Activated T-cell treated with anti-CD3 and anti-CD28 coated beads for 1 hour (primary cell): ENCODE measurements at places on chromosomes 6 and 20.

DNA sequence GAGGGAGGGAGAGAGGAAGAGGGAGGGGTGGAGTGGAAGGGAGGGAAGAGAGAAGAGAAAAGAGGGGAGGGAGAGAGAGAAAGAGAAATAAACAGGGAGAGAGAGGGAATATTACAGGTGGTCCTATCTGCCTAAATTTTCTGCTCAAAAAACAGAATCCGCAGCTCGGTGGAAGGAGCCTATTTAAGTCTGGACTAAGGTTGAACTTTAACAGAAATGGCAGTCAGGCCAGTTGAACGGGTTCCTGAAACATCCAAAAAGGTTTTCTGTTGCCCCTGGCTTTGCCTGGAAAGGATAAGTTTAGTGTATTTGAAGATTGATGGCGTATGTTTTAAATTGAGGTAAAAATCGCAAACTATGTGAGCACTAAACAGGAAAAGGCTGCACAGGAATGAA is 2.2 kb downstream of the TFAP2B start:
- no peak for DNase-seq

DNA sequence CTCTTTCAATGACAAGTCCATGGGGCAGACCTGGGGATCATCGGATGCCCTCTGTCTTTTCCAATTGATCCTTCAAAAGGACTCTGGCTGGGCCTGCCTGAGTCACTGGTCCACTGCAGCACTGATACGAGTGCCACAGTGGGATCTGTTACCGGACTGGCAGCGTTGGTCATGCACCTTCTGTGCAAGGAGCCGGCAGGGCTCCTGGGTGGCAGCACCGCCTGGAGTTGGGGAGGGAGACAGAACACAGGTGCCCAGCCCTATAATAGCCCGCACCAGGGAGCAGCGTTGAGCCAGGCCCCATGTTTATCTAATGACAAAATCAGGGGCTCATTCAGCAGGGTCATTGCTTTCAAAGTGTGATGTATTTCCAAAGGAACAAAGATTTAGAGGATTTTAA is 64.2 kb upstream of the NXT1 start:
- no peak for DNase-seq

- DNase-seq: no peak
Measured at GRCh38 chr6:137286916-137287315, 67.7 kb upstream of the IFNGR1 start.

DNA sequence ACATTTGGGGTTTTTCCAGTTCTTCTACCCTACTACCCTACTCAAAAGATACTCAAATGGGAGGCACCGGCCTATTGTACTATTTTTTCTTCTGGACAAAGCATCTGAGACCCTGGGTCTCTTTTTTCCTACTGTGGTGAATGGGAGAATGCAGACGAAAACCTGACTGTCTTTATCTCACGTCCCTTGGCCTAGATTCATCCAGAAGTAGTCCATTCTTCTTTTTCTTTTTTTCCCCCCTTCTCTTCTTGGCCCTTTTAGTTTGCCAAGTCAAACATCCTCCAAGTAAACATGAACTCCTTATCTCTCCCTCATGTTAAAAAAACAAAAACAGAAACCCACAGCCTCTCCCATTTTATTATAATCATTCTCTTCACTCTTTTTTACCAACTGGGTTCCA is 8.7 kb upstream of the ILRUN start:
- DNase-seq: no peak

DNA sequence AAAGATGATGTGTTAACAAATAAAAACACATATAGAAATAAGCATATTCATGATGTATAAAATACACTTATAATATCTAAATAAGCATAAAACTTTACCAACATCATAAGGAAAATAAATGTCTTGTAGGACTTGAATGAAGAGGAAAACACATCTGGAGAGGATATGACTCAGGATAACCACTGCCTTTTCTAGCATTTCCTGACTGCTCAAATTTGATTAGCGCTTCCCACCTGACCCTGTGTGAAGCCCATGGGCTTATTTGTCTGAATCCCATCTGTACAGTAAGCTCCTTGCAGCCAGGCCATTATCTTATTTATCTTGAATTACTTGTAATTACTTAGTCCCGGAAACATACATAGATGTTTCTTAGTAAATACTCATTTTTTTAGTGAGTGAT is 608.6 kb downstream of the COL12A1 start:
- DNase-seq: no peak

DNA sequence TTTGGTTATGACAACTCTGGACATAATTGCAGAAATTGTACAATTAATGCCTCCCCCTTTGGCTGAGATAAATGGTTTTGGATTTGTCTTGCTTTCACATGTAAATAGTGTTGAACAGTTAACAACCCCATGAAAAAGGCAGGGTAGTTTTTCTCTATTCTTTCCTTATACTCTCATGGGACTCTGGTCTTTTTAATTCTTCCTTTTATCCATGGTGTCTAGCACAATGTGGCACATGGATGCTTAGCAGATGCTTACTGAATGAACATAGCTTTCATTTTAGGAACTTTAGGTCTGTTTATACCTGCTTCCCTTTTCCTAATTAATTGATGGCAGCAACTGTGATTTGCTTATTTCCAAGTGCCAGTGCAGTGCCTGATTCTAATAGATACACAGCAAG is 75.6 kb downstream of the NCOA3 start:
- no peak for DNase-seq

GRCh38 chr20:53623134-53623453 is 29.5 kb upstream of the ZNF217 start:
- no peak for DNase-seq

DNA sequence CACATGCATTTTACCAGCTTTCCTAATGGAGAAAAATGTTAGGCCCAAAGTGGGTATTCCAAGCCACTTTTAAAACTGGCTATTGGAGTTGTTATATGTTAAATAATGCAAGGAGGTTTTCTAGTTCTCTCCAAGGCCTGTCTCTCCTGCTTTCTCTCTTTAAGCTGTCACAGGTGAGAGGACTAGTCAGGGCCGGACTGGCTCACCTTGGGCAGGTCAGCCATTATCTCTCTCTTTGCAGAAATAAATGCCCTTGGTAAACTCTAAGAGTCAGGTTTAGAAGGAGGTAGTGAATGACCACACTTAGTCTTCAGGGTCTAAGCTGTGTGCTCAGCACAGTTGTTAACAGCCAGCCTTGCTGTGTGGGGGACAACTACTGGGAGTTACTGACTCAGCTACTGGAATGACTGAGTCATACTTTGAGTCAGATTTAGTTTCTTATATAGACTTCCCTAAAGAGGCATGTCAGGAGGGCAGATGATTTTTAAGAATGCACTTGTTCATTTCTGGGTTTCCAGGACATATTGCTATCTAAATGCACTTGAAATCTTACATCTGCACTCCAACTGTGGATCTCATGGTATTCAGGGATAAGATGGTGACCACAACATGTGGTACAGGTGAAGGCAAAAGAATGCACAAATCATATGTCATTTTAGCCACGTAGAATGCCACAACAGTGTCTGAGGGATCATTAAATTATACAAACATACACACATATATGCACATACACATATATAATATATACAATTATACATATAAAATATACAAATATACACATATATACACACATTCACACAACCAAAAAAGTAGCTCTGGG is 719.4 kb downstream of the EPM2A start:
- DNase-seq: no peak

- no peak for DNase-seq
Measured at GRCh38 chr6:10532392-10532791, 11.2 kb downstream of the GCNT2 start.

DNA sequence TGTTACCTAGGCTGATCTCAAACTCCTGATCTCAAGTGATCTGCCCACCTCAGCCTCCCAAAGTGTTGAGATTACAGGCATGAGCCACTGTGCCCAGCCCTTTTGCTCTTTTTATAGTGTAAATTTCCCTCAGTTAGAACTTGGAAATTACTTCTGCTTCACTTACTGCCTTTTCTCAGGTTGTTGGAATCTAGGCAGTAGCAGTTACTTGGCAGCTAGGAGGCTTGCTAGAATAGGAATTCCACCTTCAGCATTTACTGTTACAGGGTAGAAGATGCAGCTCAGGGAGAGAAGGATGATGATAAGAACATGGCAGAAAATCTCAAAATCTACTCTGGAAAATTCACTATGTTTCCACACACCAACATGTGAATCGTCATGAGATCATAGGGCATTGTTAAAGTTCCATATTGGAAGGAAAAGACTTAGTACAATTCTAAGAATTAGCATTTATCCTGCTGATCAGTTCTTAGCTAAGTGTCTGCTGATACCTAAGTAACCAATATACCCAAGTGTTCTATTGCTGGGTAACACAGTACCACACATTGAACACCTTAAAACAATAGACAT is 182.2 kb downstream of the SLC16A10 start:
- no peak for DNase-seq

GRCh38 chr6:148758492-148758891 is 11.7 kb downstream of the UST start:
- DNase-seq: no peak

GRCh38 chr6:4253604-4254231 is 118.3 kb upstream of the ECI2 start:
- DNase-seq: no peak

- DNase-seq: no peak
Measured at GRCh38 chr6:122494665-122495272, 23.2 kb upstream of the SERINC1 start.

DNA sequence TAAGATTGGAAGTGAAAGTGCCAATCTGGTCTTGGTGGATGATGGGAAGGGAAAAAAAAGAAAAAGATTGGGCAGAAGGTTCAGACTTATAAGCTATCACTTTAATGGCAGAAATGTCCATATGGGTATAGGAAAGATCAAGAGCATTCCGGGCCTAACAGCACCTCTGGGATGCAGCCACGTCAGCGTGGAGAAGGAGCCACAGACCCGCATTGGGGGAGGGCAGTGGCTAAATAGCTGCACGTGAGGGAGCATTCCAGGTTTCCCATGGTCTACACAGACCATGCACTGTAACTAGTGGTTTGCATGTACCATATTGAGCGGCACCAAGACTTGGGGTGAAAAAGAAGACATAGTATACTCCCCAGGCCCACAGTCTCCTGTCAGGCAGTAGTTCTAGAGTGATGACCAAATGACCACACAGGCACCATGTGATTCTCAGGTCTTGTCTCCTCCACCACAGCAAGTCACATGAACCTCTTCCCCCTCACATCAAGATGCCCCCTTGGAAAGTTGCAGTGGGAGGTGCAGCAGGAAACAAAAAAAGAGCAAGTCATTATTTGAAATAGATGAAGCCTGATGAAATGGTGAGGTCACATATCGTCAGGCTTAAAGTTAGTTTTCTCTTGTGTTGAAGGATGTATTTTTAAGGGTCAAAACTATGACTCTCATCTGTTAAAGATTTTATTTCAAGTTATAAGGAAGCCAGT is 94.4 kb upstream of the TNFAIP3 start:
- no peak for DNase-seq

DNA sequence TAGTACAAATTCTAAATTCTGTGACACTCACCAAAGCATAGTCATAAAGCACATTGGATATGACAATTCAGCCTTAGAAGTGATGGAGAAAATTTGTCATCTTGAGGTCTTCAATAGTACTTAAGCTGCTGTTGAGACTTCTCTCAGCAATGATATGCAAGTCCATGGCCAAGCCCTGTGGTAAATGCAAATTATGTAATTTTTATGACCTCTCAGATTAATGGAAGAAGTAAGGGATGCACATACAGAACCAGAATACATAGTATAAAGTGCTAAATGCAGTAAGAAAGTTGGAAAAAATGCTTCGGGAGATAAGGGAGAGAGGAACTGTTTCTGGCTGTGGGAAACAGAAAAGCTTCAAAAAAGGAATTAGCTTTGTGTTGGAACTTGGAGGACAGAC is 700.7 kb downstream of the RNF144B start:
- DNase-seq: no peak

DNA sequence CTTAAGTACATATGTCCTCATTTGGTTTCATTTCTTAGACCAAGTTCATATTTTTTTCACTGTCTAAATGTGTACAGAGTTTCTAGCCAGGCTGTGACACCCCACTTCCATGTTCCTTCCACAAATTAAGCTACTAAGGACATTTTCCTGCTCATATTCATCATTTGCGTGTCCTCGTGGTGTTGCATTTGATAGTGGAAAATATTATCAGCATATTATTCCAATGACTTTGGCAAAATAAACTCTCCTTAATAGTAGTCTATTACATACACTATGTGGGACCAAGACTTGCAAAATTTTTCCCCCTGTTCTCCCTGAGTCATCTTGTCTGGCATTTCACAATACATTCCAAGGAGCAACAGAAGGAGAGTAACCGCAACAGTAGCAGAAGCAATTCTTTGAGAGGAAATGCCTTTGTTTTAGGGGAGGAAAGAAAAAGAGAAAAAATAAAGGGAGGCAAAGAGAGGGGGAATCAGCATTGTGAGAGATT is 599.2 kb downstream of the COL12A1 start:
- no peak for DNase-seq

DNA sequence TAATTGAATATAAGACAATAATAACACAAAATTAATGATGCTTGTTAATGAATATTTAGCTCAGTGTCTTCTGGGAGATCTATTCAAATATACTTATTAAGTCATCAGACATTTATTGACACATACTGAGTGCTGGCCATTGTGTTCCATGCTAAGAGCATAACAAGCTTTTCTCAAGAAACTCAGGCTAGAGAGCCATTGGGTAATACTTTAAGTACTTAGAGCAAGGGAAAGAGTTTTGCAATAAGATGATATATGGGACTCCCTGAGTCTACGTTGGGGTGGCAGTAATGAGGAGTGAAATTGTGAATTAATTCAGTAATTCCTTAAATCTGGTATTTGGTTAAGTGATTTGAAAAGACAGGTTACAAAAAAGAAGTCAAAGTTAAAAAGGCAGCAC is 11.1 kb downstream of the TMEM200A start:
- no peak for DNase-seq

DNA sequence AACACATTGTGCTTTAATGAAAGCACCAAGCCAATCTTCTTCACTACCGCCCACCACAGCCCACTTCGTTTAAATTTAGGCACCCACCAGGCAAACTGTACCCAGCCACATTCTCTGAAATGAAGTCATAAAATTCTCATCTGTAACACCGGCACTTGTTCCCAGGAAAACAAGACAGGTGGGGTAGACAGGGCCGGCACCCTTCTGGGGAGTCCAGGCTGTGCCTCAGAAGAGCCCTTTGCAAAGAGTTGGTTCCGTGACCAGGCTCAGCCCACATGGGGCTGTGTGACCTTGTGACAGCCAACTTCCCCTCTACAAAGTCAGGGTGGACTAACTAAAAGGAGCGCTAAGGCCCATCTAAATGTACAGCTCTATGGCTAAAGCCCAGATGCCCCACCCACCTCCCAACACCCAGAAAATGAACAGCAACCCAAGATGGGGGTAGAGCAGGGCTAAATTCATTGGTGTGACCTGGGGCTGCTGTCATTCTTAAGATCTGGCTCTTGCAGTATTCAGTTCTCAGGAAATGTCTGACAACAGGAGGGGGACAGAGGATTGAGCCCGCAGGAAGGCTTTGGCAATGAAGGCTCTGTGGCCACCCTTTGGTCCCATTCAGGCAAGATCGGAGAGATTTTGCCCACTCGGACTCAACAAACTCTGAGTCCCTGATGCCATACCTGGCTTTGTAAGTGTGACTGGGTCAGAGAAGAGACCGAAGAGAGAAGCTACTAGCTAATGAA is 56.7 kb downstream of the TRERF1 start:
- no peak for DNase-seq
